SK-N-SH (cell line): ENCODE measurements at places on chromosomes 6 and 20.

DNA sequence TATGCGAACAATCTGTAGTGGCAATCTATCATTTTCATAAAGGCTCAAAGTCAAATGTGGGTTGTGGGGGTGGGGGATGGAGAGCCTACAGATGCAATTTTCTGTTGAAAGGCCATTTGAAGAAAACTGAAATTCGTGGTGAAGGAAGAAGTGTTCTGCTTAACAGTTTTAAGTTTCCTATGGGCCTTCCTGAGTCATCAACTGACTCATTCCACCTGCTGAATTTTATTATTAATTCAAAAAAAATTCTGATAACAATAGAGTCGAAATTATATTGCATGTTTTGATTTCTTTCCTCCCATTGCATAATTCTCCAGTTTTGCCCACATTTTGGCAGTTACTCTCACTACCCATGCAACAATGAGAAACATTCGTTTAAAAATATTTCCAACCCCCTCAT is 622.3 kb upstream of the ARID1B start:
- DNase-seq, result no peak
- H3K27me3 ChIP-seq, result no peaks in the 10 kb centered on the region
- H3K4me1 ChIP-seq, result no peaks in the 10 kb centered on the region

GRCh38 chr6:38572186-38572813 is 67.4 kb downstream of the BTBD9 start:
- no peak for DNase-seq
- peaks cover 10% of the 10 kb centered on the region for H3K4me1 ChIP-seq
- no peak overlapping the region for H3K4me3 ChIP-seq

DNA sequence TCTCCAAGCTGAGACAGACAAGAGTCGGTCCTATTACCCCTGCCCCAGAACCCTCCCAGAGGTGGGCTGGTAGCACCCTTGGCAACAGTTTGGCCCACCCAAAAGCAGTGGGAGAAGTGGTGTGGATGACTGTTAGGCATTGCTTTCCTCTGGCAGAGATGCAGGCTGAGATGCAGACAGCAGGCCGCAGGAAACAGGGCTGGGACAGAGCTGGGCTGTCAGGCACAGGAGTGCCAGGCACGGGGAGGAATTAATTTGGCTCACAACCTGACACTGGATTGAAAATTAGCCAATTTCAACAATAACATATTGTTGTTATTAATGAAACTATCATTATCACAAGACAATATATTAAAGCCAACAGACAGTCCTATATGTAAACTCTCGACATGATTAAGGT is 15.7 kb upstream of the SIRT5 start:
- no peaks in the 10 kb centered on the region for H3K4me1 ChIP-seq
- no peak overlapping the region for H3K27ac ChIP-seq
- DNase-seq, result no peak
- no peaks in the 10 kb centered on the region for H3K27me3 ChIP-seq
- no peak overlapping the region for H3K4me3 ChIP-seq

- H3K27ac ChIP-seq, result peak overlapping the region; percentile 89
- H3K4me3 ChIP-seq, result no peak overlapping the region; the same call in 1 of the 2 replicates
- H3K27me3 ChIP-seq, result no peaks in the 10 kb centered on the region; the same call in 1 of the 2 replicates
- DNase-seq, result no peak
Observed at GRCh38 chr6:40888456-40888990, 150.5 kb downstream of the UNC5CL start.

- no peak overlapping the region for H3K4me3 ChIP-seq
- H3K36me3 ChIP-seq, result no peaks in the 10 kb centered on the region
- H3K4me1 ChIP-seq, result no peaks in the 10 kb centered on the region
- no peak for DNase-seq
Observed at GRCh38 chr6:146560607-146561006, 17.0 kb downstream of the RAB32 start.

GRCh38 chr20:53448875-53449274 is 144.8 kb downstream of the ZNF217 start:
- no peak overlapping the region for H3K27ac ChIP-seq
- no peak overlapping the region for H3K4me3 ChIP-seq
- H3K4me1 ChIP-seq, result no peaks in the 10 kb centered on the region
- no peaks in the 10 kb centered on the region for H3K36me3 ChIP-seq
- no peak for DNase-seq

GRCh38 chr6:162630069-162630468 is 97.5 kb downstream of the PRKN start:
- H3K4me3 ChIP-seq, result no peak overlapping the region
- H3K27me3 ChIP-seq, result no peaks in the 10 kb centered on the region
- H3K36me3 ChIP-seq, result no peaks in the 10 kb centered on the region
- H3K27ac ChIP-seq, result no peak overlapping the region
- no peaks in the 10 kb centered on the region for H3K4me1 ChIP-seq
- DNase-seq, result no peak

DNA sequence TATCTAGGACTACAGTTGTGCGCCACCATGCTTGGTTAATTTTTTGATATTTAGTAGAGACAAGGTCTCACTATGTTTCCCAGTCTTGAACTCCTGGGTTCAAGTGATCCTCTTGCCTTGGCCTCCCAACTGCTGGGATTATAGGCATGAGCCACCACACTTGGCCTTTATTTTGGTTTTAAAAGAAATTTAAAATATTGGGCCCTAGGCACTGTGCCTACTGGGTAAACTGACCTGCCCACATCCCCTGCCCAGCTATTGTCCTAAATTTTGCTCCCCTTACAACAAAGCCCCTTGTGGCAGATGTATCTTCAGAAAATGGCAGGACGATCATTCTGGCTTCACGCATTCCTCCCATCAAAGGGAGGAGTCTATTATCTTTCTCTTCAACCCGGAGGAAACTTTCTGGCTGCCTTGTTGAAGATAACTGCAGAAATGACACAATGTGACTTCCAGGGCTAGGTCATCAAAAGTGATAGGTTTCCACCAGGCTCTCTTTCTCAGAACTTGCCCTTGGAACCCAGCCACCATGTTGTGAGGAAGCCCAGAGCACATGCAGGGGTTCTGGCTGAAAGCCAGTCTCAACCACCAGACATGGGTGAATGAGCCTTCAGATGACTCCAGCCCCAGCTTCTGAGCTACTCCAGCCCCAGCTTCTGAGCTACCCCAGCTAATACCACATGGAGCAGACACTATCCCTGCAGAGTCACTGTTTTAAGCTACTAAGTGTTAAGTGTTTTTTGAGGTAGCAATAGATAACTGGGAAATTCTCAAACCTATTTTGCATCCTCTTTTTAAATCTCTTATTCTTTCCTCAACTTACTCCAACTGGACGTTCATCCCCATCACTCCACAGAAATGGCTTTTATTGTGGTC is 4.6 kb upstream of the GUCA1B start:
- no peak overlapping the region; the same call in 1 of the 2 replicates for H3K27ac ChIP-seq
- no peaks in the 10 kb centered on the region for H3K27me3 ChIP-seq
- no peaks in the 10 kb centered on the region; the same call in 1 of the 2 replicates for H3K36me3 ChIP-seq
- no peak overlapping the region for H3K4me3 ChIP-seq
- DNase-seq, result no peak

DNA sequence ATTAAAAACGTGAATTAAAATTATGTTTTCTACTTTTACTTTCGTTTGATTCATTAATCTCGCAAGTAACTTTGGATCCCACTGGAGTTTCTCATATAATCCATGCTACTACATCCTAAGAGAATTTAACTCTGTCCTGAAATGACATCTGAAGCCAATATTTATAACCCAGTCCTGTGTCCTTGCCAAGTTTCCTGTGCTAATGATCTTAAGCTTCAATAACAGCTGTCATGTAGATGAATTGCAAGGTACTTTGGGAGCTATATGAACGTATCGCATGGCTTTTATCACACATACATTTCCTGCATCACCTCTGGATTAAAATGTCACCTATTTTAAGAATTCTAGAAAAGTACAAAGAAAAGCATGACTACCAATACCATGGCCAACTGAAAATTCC is 833.8 kb upstream of the CITED2 start:
- no peaks in the 10 kb centered on the region for H3K27me3 ChIP-seq
- H3K4me3 ChIP-seq, result no peak overlapping the region
- no peaks in the 10 kb centered on the region; the same call in 1 of the 2 replicates for H3K4me1 ChIP-seq
- H3K36me3 ChIP-seq, result no peaks in the 10 kb centered on the region
- no peak for DNase-seq
- no peak overlapping the region for H3K27ac ChIP-seq

DNA sequence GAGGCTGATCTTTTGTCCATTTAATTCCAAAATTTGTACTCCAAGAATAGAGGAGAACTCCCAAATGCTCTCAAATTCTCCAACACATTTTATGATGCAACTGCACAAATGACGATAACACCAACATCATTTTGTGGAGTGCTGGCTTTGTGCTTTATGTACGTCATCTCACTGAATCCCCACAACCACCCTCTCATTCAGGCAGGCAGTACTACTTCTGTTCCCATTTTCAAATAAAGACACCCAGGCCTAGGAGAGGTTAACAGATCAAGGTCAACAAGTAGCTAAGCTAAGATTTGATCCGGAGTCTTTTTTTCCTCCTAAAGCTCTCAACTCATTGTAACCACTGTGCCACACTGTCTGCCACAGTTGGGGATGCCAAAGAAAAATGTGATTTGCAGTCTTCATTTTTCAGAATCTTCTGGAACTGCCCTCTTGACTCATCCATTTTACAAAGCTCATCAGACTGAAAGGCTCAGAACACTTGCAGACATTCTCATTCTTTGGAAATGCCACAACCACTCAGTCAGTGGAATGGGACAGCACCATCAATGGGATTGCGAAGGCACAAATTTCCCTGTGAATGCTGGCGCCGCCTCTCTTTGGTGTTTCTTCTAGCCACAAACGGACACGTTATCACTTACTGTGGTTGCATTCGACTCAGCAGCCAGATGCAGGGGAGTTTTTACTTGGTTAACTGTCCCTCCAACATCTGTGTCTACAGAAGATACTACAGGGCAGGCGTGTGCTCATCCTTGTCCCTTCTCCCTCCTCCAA is 184.4 kb downstream of the GJA10 start:
- DNase-seq, result no peak
- no peak overlapping the region for H3K27ac ChIP-seq
- peaks cover 6% of the 10 kb centered on the region; the same call in 1 of the 2 replicates for H3K4me1 ChIP-seq
- H3K36me3 ChIP-seq, result no peaks in the 10 kb centered on the region
